Occipital lobe (tissue), 3 donors: ENCODE measurements at places on chromosomes 6 and 20. TPM values are rescaled to one million over a fixed set of nuclear protein-coding genes. Genes with fewer than 3 reads are reported as not detected.
A peak's percentile ranks its signal among the peaks of the same experiment; 100 is the strongest.

The LPA gene
- 1.4 TPM for total RNA-seq

The MRAP2 gene
- 6.2 TPM for total RNA-seq

The PACRG gene
- 6.7 TPM for total RNA-seq

The LY6G6F gene
- total RNA-seq, result not detected

DNA sequence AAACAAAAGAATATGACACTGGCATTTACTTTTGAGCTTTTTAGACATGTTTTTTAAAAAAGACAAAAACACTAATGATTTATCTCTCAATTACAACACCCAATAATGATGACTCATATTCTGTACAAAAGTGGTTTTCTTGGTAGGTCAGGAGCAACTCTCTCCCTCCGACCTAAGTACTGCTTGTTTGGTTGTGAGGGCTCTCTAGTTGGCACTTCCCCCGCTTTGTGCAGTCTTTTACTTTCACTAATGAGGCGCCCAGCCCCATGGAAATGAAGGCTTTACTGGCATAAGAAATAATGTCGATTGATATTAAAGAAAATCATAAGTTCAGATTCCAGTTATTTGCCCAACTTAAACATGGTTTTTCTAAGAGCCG lies 1.3 kb downstream of the KPNA5 start:
- peak; percentile 10 for DNase-seq

- no peak for DNase-seq
Observed at GRCh38 chr6:96940322-96940721, 15.8 kb downstream of the KLHL32 start.
